ENCODE measurements at places on chromosomes 11 and 22.

DNA sequence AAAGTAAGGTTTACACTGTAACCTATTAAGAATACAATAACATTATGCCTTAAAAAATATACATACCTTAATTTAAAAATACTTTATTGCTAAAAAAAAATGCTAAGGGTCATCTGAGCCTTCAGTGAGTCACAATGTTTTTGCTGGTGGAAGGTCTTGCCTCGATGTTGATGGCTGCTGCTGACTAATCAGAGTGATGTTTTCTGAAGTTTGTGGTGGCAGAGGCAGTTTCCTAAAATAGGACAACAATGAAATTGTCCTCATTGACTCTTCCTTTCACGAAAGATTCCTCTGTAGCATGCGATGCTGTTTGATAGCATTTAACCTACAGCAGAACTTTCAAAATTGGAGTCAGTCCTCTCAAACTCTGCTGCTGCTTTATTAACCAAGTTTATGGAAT lies 97.6 kb downstream of the FAT3 start:
- no peak for DNase-seq

DNA sequence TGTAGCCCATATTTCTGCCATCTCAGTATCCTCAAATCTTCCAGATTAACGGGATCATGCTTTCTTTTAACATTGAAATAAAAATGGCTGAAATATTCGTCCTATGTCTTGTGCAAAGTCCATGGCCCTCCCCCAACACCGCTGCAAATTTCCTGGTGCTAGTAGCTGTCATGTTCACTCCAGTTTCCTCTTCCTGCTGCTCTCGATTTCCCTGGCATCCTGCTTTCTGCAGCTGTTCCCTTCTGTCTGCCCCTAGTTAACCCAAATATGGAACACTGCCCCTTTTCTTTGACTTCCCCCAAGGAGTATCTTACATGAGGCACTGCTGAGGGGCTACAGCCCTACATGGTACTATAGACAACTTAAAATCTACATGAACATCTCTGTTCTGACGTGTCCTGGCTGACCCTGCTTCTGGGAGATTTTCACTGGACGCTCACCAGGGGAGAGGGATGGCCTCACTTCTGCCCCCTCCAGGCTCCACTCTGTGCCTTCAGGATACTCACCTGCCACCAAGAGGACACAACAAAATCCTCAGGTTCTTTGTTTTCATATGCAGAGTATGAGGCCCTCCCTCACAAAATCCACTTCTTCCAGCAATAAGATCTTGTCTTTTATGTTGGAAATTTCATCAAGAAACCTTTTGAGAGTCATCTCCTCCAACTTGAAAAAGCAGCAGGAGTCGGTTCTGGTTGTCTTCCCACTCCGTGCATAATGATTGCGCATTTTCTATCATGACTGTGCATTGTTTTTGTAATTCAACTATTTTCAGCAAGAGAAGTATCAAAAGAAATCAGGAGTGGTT lies 29.5 kb upstream of the SCUBE2 start:
- DNase-seq, result no peak

GRCh38 chr11:8298801-8299786 lies 35.4 kb upstream of the LMO1 start:
- DNase-seq, result peak; percentile 0

DNA sequence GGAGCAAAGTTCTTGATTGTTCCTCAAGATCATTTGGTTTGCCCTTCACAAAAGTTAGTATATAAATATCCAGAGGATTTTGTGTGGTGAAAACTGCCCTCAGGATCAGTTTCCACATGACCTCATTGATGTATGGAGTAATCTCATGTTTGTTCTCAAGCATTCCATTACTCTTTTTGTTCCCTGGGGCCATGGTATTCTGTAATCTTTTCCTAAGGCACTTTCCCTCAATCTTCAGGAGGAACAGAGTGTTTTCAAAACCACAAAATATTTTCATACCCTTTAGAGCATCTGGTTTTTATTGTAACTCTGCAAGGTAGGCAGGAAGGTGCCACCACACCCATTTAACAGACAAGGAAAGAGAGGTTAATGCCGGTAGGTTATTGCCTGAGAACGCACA lies 99.6 kb downstream of the FAM181B start:
- DNase-seq, result no peak

- DNase-seq, result peak; percentile 41
Observed at GRCh38 chr11:77203901-77204753, 76.1 kb downstream of the MYO7A start.

DNA sequence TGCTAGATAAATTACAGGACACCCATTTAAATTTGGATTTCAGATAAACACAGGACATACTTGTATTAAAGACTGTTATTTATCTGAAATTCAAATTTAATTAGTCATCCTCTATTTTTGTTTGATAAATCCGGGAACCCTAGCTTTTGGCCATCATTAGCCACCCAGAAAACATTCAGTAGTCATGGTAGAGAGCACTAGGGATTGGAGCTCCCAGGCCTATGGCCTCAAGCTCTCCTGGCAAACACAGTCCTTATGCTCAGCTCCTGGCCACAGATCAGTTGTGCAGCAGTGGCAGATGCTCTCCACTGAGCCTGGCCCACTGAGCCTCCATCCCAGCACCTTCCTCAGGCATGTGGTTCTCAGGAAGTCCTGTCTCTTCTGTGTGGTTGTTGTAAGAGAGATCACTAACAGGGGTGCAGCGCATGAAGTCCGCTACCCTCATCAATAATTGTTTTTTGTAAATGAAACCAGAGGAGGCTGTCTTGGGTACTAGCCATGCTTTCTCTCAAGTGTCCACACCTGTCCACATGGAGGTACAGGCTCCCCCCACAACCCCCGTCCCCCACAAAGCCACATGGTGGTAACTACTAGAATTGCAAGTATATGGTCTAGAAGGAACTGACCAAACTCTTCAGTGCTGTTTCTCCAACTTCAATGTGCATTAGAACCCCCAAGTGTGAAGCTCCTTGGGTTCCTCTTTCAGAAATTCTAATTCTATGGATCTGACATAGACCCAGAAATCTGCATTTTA lies 1.1 kb upstream of the IRAG1 start:
- no peak for DNase-seq

DNA sequence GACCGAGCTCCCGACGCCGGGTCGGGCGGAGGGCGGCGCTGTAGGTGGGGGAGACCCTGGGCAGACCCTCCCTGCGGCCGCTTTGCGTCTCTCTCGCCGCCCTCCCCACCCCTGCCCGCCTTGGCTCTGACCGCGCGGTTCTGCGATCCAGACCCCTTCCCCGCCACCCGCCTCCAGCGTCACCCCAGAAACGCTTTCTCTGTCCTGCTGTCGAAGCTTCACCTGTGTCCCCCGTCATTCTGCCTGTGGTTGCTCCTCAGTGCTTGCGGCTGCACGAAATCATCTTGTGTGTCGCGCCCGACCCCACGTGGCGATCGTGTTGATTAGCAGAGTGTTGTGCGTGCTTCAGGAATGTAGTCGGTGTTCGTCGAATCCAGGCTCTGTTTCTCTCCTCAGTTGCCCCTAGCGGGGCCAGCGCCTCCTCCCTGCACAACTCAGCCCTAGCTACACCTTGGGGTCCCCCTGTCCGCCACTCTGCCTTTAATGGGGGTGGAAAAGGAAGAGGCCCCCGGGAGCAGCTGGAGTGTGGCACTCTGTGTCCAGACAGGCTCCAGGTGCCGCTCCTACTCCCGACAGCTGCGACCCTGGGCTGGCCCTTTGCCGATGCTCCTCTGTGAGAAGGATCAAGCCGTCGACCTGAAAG lies 851 bp downstream of the PTDSS2 start:
- DNase-seq, result peak; percentile 74

GRCh38 chr11:66531841-66532240 lies 14.0 kb downstream of the ZDHHC24 start:
- DNase-seq, result no peak

DNA sequence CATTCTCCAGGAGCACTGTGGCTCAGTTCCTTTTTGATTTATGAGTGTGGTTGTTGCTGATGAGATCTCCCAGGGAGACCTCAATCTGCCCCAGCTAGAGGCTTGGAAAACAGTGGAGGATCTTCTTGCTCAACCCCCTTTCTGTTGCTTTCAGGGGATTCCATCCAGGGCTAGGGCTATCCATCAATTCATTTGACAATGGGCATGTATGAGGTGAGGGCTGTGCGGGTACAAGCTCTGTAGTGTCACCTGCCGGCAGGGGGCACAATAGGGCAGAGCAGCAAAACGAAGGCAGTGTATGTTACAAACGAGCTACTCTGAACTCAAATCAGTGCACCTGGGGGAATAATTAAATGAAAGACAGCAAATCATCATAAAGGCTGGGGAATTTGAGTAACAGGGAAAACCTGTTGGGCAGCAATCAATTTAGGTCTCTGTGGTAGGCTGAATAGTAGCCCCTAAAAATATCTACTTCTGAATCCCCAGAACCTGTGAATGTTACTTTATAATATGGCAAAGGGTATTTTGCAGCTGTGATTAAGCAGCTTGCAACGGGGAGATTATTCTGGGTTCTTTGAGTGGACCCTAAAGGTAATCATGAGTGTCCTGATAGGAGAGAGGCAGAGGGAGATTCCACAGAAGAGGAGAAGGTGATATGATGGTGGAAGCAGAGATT lies 170.3 kb upstream of the ZBED5 start:
- DNase-seq, result peak; percentile 63

All from dorsolateral prefrontal cortex (tissue), 122 donors.